ENCODE measurements at places on chromosomes 3 and 15.

- DNase-seq = no peak
Observed at GRCh38 chr3:126367316-126367805, 10.2 kb upstream of the KLF15 start.

DNA sequence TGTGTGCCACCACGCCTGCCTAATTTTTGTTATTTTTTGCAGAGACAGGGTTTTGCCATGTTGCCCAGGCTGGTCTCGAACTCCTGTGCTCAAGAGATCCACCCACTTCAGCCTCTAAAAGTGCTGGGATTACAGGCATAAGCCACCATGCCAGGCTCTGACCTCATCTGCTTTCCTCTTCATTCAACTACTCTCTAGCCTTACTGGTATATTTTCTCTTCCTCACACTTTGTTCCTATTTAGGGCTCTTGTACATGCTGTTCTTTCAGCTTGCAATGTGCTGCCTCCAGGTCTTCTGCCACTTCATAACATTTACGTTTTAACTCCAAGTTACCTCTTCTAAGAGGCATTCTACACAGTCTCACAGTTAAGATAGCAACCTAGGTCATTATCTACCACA lies 34.9 kb downstream of the PIK3CB start:
- DNase-seq = no peak

DNA sequence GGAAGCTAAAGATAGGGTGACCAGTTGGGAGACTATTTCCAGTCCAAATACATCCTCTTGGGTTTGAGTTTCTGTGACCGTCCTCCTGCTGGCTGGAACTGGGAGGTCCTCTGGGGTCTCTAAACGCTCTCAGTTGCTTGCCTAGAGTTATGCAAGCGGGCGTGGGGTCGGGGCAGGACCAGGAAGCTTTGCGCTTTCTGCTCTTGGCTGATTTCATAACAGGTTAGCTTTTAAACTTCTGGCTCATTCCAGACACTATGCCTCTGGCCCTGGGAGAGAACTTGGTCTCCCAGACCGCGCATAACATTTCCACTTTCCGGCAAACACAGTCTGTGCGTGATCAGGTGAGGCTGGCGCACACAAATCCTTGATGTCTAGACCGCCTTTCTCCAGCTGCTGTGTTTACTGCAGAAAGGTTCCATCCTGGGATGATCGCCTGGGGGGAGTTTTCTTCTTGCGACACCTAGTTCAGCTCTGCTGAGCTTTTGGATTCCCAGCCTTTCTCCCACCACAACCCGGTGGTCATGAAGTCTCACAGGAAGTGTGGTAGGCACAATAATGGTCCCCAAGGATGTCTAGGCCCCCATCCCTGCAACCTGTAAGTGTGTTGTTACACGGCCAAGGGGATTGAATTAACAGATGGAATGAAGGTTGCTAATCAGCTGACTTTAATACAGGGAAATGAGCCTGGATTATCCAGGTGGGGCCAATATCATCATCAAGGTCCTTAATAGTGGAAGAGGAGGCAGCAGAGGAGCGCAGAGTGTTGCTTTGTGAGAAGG lies 23.6 kb upstream of the CGNL1 start:
- DNase-seq = no peak

DNA sequence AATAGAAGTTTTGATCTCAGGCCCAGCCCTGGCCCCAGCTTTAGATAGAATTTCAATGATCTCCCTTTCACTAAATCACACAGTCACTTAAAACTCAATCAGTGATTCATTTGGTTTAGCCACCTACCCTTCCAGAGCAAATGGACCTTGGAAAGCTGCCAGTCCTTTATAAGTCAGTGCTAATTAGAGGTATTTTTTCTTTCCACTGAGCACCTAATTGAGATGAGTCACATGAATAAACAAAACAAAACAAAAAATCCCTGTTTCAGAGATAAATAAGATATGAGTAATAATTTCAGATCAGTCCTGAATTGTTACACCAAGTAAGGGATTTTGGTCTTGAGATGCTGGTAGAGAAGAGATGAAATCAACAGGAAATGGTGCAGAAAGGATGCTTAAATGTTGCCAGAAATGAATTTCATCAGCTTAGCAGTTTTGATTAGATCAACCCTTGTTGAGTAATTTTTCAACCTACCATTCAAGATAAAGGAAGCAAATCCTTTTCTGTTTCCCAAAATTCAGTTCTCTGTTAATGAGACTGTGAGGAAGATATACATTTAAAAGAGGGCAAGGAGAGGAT lies 352.0 kb upstream of the COL8A1 start:
- no peak for DNase-seq

- DNase-seq = no peak
Observed at GRCh38 chr3:61820306-61820992, 259.1 kb downstream of the PTPRG start.

- no peak for DNase-seq
Observed at GRCh38 chr15:22240403-22240802, 160.1 kb downstream of the OR4M2 start.

DNA sequence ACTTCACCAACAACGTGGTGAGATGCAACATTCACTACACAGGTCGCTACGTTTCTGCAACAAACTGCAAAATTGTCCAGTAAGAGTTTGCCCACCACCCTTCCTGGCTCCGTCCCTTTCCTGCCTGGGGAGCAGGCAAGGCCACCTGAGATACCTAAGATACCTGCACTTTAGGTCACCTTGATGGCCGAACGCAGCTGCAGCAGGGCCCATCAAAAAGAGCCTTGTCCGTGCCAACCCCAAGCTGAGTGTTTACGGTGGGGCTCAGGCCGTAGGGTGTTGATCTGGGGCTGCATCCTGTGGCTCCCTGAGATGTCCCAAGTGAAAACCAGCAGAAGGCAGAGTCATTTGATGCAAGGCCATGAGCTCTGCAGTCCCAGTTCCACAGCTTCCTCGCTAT lies 23.2 kb downstream of the LOXL1 start:
- DNase-seq = no peak

GRCh38 chr3:21839592-21839991 lies 88.6 kb upstream of the ZNF385D start:
- peak; percentile 29 for DNase-seq

GRCh38 chr15:39281094-39281493 lies 299.8 kb upstream of the THBS1 start:
- no peak for DNase-seq

DNA sequence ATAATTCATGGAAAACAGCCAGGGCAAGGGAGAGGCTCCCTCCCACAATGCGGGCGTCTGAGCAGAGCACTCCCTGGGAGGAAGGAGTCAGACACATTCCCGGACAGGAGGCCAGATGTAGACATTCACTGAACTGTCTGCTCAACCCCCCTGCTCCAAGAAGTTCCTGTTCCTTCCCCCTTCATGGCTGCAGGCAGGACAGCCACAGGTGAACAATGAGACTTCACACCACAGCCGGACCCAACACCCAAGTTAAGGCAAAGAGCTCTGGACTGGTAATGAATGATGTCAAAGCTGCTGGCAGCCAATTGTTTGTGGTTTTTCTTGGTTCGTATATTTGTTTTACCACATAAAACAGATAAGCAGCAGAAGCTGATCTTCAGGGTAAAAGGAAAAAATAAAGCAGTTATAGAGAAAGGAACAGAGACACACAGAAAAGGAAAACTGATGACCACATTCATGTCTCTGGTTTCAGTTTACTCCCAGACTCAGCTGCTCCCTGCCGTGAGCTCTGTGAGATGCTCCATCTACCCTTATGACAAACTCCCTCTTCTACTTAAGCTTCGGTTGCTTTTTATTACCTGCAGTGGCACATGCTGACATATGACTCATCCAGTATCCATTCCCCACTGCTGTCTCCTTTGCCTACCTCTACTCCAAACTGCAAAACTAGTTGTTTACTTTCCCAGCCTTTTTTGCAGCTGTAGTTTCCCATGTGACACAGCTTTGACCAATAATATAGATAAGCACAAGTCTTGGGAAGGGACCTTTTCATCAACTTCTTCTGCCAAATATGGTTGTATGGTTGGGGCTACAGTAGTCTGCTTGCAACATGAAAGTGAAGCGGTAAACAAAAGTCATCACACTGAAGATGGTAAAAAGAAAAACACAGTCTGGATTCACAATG lies 33.1 kb downstream of the DZIP1L start:
- no peak for DNase-seq

GRCh38 chr15:83288381-83288801 lies 3.9 kb upstream of the BNC1 start:
- no peak for DNase-seq

GRCh38 chr3:85487375-85487774 lies 528.6 kb downstream of the CADM2 start:
- DNase-seq = no peak

DNA sequence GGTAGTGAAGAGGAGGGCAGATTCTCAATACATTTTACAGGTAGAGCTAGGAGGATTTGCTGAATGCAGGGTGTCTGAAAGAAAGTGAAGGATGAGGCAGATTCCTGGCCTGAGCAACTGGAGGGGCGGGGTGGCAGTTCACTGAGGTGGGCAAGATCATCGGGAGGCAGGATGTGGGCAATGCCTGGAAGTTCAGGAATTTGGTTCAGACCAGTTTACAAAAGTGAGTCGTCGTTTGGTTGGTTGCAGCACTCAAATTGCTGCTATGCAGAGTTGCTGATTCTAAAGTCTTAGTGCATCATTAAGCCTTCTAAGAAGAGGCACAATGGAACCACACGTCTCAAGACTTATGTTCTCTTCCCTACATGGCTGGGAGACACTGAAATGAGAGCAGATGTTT lies 134.0 kb downstream of the MFSD1 start:
- no peak for DNase-seq

GRCh38 chr3:13343601-13344000 lies 76.5 kb downstream of the NUP210 start:
- no peak for DNase-seq

Data from left hindlimb (tissue), 1 donor.